Stimulated activated CD4-positive, alpha-beta T cell treated with anti-CD3 and anti-CD28 coated beads, Interleukin-15, amount 100 ng/mL, for 24 hours (primary cell): ENCODE measurements at places on chromosomes 5 and 9.

DNA sequence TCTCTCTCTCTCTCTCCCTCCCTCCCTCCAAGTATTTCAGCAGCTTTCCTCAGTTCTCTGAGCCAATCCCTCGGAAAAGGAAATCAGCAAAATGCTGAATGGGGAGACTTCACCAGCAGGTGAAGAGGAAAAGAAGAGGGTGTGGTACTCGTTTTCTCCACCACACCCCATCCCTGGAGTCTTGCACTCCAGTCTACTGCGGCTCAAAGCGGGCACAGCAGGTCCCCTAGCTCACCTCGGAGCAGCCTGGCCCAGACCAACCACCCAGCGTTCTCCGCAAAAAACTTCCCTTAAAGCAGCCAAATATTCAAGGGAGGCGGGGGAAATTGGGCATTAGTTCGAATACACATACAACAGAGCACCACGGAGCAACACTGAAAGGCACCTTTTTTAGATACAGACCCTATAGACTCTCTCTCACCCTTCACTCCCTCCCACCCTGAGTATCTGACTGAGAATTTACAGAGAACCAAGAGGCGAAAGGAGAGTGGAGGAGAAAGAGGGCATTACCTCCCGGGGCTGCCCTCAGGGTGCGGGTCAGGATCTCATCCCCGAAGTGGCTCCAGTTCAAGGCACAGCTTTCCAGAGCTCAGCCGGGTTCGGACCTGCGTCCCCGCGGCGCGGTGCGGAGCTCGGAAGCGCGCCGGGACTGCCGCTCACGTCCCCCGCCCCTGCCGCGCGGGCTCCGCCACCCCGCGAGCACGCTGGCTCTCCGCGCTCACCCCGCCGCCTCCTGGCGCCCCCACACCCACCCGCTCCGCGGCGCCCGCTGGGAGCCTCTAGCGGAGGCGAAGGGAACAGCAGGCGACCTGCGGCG is 1638.5 kb upstream of the C9orf72 start:
- peak; percentile 52 for DNase-seq

DNA sequence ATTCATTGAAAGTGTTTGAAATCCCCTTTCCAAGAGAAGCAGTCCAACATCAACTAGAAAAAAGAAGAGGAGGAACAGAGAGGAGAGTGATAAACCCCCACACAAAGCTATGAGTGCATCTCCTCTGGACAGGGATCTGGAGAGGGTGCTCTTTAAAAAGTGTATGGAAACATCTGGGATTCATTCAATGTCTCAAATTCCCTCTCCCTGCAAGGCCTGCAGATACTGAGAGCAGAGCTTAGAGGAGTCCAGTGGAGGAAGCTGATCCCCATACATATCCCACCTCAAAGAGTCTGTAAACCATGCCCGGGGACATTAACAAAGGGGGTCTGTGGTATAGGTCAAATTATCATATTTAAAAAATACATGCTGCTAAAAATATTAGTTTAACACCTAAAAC is 2.2 kb downstream of the SPOCK1 start:
- DNase-seq = no peak

DNA sequence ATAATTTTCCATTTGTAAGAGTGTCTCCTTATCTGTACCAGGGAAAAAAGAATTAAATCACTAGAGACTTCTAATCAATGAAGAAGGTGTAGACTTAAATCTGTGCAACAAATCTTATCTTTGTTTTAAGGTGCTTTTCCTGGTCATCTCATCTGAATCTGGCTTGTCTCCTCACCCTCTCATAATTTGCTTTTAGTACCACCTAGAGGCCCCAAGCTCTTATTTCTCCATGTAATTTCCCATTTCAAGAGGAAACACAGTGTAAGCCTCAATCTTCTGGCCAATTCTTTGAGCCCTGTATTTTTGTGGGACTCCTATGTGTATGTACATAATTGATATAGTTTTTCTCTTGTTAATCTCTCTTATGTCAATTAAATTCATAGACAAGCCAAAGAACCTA is 1975.3 kb upstream of the CDH6 start:
- DNase-seq = no peak

GRCh38 chr5:103259705-103260355 is 1.3 kb downstream of the MACIR start:
- no peak for DNase-seq

DNA sequence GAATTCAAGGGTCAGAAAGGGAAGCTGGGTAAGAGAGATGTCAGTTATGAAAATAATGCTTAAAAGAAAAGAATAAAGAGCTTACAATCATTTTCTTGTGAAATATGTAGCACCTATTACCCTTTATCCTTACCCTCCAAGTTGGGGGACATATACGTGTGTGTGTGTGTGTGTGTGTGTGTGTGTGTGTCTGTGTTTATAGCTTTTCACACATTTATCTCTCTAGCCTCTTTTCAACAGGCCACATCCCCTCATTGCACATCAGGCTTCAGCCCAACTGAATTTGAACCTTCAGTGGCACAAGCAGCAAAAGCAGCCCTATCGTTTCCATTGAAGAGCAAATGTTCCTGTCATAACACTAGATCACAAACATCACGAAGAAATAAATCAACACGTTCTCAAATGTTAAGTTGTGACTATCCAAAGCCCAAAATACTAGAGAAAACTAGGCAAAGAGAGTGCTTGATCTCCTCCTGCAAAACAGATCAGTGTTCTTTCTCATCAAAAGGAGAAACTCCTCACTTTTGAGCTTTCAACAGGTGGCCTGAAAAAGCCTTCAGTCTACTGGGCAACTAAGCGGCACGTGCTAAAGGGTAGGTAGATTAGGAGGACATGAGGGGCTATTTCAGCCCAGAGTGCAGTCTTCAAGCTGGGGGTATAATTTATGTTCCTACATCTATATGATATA is 416.4 kb downstream of the EFNA5 start:
- DNase-seq = no peak

GRCh38 chr5:51033215-51033614 is 350.0 kb upstream of the ISL1 start:
- DNase-seq = no peak
